ENCODE measurements at places on chromosomes 13 and 19.

DNA sequence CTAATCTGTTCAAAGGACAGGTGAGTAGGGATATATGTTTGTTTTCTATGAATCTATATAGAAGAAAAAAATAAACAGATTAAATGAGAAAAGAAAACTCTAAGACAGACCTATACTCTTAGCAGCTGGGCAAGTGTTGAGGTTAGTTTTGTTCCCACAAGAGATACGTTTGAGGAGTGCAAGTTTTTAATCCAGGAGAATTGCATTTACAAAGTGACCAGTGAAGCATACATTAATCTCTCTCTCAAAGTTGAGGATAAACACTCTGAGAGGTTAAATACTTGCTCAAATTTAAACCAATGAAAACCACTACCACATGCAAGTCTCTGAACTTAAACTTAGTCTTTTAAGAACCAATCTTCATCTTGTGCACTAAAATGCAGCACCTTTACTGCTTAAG is 930.5 kb upstream of the MIR17HG start:
- no peak for DNase-seq

DNA sequence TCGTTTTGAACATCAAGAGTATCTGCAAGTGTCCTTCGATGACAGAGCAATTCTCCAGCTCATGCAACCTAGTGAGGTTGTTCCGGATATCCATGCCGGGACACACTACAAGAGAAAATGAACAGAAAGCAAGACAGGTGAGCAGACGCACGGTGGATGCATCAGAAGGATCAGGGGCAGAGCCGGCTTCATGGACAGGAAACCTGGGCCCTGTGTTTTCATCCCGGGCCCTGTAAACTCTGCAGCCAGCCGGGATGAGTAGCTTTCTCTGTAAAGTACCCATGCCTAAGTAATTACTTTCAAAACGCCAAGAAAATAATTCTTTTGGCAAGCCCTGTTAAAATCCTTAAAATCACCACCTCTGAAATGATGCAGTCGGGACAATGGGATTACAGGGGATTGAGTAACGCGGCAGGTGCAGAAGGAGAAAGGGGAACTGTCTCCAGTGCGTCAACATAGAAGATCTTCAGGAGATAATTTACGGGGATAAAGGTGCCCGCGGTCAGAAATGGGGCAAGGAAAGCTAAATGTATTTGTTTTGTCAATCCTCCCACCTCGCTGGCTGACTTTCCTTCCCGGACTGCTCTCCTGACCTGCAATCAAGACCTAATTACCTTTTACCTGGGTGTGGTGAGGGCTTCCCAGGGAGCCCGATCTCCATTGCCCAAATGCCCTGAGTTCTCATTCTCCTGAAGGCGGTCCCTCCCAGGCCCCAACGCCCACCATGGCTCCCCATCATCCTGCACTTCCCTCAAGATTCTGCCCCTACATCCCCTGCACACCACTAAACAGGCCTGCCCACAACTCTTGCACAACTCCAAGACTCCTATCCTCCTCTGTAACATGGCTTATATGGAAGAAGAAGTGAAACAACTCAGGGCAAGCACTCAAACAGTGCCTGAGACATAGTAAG is 26.2 kb downstream of the INSR start:
- no peak for DNase-seq

GRCh38 chr13:105327581-105328126 is 1207.8 kb downstream of the EFNB2 start:
- DNase-seq = no peak

DNA sequence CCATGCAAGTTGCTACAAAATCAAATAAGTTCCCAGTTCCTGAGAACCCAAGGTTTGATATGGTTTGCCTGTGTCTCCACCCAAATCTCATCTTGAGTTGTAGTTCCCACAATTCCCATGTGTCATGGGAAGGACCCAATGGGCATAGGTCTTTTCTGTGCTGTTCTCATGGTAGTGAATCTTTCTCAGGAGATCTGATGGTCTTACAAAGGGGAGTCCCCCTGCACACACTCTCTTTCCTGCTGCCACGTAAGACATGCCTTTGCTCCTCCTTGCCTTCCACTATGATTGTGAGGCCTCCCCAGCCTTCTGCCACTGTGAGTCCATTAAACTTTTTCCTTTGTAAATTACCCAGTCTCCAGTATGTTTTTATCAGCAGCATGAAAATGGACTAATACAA is 28.5 kb upstream of the TSHZ3 start:
- no peak for DNase-seq

DNA sequence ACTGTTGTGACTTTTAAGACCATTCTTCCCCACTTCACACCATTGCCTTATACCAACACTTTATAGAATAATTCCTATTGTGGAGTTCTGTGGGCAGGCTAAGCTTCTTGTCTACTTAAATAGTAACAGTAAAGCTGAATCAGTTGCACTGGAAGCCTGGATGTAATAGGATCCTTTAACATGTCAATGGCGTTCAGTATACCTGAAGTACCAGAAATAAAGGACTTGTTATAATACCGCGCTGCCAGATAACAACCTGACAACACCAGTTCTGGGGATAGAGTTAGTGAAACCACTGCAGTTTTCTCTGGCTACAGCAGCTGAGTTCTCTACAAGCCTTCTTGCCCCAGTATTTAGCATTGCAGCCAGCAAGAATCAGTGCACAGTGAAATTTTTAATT is 52.0 kb upstream of the TNFRSF19 start:
- no peak for DNase-seq

DNA sequence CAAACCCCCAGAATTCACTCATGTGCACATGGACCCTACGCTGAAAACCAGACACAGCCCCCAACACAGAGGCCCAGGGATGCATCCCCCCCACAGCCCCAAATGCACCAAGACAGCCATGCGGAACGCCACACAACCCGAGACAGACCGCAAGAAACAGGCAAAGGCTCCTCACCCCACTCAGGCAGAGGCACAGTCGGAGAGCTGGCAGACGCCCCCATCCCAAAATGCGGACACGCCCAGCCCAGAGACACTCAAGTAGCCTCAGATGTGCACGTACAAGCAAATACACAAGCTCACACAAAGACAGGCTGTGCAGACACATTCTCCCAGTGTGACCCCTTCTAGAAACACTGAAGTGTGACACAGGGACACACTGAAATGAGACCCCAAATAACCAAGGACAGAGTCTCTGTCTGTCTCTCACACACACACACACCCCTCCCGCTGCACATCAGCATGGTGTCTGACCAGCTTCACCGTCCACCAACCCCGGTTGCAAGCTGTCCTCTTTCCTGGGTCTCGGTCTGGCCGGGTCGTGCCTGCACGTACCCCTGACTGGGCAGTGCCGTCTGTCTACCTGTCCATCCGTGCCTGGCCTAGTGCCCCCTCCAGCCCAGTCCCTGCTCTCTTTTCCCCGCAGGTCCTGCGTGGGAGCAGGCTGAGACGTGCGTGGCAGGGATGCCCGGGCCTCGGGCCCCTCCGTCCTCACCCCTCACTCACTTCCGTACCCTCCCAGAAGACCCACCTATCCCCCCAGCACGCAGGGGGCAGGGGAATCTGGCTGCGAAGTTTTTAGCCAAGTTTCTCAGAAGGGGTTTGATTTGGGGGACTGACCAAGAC is 16.1 kb downstream of the ERFL start:
- no peak for DNase-seq

GRCh38 chr19:2449019-2449418 is 7.7 kb downstream of the LMNB2 start:
- DNase-seq = no peak

GRCh38 chr19:18636969-18637629 is at the start of gene KLHL26:
Gene KLHL26 (plus strand): TSS chr19:18637028. CDS start chr19:18637055, 27 bp downstream.
- DNase-seq = no peak

DNA sequence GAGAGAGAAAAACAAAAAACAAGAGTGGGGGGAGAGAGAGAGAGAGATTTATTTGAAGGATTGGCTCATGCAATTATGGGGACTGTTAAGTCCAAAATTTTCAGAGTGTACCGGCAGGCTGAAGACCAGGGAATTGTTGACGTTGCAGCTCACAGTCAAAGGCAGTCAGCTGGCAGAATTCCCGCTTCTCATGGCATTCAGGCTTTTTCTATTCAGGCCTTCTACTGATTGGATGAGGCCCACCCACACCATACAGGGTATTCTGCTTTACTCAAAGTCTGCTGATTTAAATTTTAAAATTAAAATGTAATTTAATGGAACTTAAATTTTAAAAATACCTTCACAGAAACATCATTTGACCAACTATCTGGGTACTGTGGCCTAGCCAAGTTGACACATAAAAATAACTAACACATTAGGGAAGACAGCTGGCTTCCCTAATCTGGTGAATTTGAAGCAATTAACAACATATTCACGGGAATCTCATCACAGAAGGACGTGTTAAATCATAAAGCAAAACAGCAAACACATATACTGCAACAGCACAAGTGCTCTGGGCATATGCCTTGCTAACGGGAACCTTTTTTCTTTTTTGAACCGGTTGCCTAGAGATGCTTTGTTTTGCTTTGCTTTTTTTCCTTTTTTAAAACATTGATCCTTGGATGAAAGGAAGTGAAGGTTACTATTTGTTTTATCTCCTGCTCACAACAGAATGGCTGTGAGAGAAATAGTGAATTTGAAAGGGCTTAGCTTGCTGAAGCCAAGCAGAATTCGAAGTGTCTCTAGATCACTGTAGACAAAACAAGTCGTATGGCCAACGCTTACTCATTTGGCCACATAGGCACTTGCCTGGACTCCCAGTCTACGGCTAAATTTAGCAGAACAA is 505.1 kb downstream of the IRS2 start:
- no peak for DNase-seq

- DNase-seq = no peak
Observed at GRCh38 chr13:53092931-53093330, 64.3 kb downstream of the OLFM4 start.

GRCh38 chr19:4500841-4501591 is 17.3 kb downstream of the PLIN4 start:
- no peak for DNase-seq

DNA sequence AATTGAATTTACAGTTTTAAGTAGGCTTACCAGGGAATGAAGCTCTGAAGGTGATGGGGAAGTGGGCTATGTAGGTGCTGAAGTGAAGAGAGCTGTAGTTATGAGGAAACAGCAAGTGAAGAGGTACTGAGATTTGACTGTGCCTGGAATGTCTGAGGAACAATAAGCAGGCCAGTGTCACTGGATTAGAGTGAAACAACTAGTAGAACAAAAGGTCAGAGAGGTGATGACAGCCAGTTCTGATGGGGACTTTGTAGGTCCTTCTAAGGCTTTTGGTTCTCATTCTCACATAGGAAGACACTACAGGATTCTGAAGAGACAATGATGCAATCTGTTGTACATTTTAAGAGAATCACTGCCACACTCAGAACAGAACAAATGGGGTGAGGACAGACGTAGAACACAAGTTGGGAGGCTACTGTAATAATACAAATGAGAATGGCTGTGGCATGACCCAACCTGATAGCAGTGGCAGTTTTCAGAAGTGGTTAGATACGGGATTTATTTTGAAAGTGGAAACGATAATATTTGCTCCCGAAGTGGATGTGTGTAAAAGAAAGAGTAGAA is 130.8 kb downstream of the MYCBP2 start:
- DNase-seq = no peak

DNA sequence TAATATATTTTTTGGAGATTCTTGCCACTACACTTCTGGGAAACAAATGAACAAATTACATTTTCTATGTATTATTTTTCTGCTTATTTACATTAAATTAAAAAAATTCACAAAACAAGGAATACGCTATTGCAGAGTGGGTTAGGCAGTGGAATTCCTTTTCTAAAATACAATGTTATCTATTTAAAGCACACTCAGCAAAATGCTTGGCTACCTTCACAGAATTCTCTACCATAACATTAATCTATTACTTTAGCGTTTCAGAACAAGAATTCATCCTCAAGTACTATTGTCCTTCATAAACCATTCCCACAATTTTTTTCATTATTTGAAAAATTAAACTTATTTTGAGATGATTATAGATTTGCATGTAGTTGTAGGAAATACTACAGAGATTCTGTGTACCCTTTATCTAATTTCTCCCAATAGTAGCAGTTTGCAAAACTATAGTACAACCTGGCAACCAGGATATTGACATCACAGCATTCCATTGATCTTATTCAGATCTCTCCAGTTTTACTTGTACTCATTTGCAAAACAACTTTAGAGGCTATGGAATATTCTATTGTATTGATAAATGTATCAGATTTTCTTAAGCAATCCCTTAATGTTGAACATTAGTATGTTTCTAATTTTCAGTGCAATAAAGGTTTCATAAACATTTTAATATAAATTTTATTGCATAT is 120.9 kb downstream of the DLEU7 start:
- DNase-seq = no peak

DNA sequence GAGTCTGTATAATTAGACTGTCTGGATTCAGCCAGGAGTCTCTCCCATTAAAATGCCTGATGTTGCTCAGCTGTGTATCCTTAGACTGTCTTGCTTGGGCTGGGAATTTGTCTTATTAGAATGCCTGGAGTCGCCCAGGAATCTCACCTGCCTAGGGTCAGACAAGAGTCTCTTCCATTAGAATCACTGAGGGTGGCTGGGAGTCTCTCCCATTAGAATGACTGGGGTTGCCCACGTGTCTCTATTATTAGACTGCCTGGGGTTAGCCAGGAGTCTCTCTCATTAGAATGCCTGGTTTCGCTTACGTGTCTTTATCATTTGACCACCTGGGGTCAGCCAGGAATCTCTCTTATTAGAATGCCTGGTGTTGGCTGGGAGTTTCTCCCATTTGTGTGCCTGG is 1450.0 kb downstream of the UQCRFS1 start:
- DNase-seq = no peak

DNA sequence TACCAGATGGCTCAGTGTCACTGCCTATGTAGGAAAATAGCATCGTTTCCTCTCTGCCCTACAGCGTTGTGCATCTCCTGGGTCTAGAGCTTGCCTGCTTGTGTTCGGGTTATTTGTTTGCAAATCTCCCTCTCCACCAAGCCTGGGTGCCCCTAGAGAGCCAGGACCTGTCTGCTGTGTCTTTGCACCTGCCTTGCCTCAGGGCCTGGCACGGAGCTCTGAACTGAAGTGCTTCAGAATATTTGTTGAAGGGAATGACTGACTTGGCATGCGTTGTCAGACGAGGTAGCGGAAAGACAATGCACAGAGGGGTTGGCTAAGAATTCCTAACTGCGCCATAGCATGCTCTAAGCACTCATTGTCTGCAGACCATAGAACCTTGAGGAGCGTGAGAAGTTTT is 263.4 kb downstream of the FGF9 start:
- DNase-seq = no peak

- DNase-seq = no peak
Observed at GRCh38 chr13:98650396-98651107, 73.6 kb upstream of the STK24 start.

GRCh38 chr19:10796653-10797052 is 39.4 kb downstream of the TMED1 start:
- no peak for DNase-seq

GRCh38 chr13:64471916-64472315 is 2758.2 kb downstream of the PCDH9 start:
- DNase-seq = no peak

GRCh38 chr13:26015271-26016125 is 36.3 kb downstream of the SHISA2 start:
- DNase-seq = no peak

GRCh38 chr13:112579310-112579843 is 8.6 kb downstream of the TUBGCP3 start:
- DNase-seq = no peak

GRCh38 chr13:96673825-96674224 is 320.5 kb downstream of the OXGR1 start:
- no peak for DNase-seq

- no peak for DNase-seq
Observed at GRCh38 chr13:59371229-59371628, 792.5 kb downstream of the DIAPH3 start.

- DNase-seq = no peak
Observed at GRCh38 chr13:67515895-67516294, 285.8 kb upstream of the PCDH9 start.

Data from neuronal stem cell (in vitro differentiated cells).